Adipocyte (in vitro differentiated cells): ENCODE measurements at places on chromosomes 3 and 15.

DNA sequence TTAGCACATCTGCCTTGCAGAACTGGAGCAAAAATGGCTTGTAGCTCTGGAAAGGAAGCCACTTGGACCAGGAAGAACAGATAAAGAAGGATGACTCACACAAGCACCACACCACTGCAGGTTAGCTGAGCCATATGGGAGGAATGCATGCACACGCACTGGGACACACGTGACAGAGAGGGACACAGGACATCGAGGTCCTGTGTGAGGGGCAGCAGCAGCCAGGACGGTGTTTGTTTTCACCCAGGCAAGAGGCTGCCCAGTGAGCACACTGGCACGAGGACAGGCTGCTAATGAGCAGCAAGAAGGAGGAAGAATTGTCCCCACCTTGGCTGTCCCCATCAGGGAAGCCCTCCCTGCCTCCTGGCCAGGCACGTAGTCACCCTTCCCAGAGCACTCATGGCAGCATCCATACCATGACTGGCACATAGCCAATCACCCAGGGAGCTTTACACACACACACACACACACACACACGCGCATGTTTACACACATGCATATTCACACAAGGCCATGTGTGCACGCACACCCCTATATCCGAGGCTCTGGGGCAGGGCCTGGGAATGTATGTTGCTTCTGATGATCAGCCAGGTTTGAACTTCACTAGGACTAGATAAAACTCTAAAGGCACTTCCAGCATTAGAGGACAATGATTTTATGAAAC is 24.0 kb upstream of the SPTBN5 start:
- peak; percentile 29 for DNase-seq

DNA sequence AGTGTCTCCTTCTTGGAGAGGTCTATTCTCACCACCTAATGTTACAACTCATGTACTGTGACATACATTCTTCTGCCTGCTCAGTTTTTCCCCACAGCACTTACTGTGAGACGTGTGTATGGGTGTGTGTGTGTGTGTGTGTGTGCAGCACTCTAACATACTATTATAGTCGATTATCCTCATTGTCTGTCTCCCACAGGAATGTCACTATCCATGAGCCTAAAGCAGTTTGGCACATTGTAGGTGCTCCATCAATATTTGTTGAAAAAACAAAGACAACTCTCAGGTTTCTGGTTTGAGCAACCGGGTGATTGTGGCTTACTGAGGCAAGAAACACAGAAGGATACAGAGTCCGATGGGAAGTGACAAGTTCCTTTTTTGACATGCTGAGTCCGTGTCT is 8.6 kb upstream of the ZNF148 start:
- no peak for DNase-seq

DNA sequence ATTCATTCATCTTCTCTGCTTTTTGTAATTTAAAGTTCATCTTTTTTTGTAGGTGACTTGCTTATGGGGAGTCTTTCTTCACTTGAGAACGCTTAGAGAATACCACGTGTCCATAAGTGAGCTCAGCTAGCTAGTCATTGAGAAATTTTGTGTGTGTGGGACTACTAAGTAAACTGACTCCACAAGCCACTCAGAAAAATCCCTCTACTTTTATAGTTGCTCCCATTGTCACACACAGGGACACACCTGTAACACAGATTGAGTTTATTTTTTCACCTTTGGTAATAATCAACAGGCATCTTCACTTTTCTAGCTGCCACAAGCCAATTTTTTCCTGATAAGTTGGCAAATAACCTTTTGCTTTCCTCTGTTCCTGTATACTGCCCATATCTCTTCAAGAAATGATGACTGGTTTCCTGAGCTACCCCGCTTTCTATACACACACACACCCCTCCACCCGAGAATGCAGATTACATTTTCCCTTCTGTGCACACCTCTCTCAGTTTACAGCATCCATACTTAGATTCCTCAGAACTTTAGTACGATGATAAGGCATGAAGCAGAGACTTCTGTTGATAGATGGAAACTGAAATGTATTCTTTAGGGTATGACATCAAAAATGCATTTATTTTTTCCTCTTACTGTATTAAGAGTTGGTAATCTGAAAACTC is 4.6 kb downstream of the TSC22D2 start:
- peak; percentile 85 for DNase-seq

GRCh38 chr15:74374648-74375302 is 7.3 kb upstream of the CYP11A1 start:
- no peak for DNase-seq

DNA sequence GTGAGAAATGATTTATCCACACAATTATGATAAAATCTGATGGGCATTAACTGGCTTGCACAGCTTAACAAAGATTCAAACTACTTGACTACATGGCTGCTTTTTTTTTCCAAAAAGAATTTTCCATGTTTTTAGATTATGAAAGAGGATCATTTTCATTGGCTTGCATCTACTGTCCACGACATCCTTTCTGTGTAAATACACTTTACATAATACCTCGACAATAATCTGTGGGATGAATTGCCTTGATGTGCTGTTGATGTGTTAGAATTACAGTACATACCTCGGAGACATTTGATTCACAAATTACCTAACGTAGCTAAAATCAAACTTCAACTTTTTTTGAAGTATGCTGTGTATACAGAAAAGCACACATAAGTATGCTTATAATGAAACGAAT is 104.4 kb downstream of the PPP2R3A start:
- peak; percentile 28 for DNase-seq

DNA sequence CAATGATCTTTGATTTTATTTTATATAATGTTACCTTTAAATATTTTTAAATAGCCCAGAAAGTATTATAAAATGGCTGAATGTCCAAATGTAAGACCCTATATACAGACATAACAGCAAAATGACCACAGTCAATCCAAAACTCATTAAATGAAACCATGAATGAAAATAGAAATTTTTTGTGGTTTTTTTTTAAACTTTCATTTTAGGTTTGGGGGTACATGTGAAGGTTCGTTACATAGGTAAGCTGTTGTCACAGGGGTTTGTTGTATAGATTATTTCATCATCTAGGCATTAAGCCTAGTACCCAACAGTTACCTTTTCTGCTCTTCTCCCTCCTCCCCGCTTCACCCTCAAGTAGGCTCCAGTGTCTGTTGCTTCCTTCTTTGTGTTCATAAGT is 108.8 kb downstream of the FAIM start:
- DNase-seq, result no peak

GRCh38 chr3:24684506-24685023 is 189.9 kb upstream of the THRB start:
- DNase-seq, result no peak

- peak; percentile 96 for DNase-seq
These were observed 28.5 kb downstream of the BTD start for GRCh38 chr3:15629860-15630597.

- no peak for DNase-seq
These were observed 19.0 kb downstream of the USP13 start for GRCh38 chr3:179671747-179672242.

- no peak for DNase-seq
These were observed 147.3 kb upstream of the TRIM42 start for GRCh38 chr3:140530603-140531002.

DNA sequence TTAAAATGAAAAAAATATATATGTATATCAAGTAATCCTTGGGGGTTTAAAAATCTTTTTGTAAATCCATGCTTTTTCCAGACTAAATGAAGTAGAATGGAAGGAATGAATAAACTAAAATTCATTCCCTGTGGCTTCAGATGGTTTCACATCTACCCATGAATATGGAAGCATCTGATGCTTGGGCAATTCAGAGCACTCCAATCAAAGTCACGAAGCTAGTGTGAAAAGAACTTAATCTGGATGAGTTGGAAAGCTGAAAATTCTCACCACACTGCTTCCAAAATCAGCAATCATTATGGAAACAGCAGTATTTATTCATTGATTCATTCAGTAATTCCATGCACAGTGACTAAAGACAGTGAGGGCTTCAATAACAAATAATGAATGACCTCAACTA is 55.2 kb downstream of the SUMF1 start:
- no peak for DNase-seq

DNA sequence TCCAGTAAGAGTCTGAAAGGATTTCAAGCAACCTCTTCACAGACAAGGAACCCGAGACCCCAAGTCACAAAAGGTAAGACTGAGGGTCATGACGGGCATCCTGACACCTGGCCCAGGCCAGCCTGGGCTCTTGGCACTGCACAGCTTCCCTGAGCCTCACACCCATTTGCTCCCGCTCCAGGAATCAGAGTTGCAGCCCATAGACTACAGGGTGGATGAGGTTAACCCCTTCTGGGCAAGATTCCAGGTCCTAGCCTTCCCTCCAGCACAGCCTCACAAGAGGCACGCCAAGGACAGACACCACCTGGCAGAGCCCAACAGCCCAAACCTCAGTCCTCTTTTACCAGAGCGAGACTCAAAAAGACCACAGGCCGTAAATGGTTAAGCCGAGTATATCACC is 36.2 kb downstream of the RBPMS2 start:
- no peak for DNase-seq

GRCh38 chr15:55700876-55701275 is 42.1 kb downstream of the PRTG start:
- no peak for DNase-seq

GRCh38 chr15:38684440-38685010 is 119.9 kb upstream of the RASGRP1 start:
- no peak for DNase-seq

DNA sequence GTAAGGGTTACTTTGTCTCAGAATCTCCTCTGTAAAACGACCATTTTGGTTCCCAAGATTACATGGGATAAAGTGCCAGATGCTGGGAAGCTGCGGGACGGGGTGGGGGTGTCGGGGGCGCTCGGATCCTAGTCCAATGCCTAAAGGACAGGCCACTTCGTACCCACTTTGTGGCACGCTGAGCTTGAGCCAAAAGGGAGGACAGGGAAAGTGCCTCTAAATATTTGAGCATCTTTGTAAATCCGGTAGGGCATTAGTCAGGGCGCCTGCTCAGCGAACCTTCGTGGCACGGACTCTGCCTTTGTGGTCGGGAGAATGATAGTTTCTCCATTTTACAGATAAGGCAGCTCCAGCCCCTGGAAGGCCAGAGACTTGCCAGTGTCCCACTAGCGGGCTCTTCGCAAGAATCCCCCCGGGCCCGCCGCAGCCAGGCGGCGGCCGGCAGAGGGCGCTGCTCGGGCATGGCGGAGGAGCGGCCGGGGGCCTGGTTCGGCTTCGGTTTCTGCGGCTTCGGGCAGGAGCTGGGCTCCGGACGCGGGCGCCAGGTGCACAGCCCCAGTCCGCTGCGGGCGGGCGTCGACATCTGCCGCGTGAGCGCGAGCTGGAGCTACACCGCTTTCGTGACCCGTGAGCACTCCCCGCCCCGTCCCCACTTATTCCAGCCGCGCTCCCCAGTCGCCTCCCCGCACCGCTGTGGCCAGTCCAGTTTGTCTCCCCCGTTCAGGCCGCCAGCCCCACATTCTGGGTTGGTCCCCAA is 1.8 kb downstream of the RCCD1 start:
- DNase-seq, result peak; percentile 91

DNA sequence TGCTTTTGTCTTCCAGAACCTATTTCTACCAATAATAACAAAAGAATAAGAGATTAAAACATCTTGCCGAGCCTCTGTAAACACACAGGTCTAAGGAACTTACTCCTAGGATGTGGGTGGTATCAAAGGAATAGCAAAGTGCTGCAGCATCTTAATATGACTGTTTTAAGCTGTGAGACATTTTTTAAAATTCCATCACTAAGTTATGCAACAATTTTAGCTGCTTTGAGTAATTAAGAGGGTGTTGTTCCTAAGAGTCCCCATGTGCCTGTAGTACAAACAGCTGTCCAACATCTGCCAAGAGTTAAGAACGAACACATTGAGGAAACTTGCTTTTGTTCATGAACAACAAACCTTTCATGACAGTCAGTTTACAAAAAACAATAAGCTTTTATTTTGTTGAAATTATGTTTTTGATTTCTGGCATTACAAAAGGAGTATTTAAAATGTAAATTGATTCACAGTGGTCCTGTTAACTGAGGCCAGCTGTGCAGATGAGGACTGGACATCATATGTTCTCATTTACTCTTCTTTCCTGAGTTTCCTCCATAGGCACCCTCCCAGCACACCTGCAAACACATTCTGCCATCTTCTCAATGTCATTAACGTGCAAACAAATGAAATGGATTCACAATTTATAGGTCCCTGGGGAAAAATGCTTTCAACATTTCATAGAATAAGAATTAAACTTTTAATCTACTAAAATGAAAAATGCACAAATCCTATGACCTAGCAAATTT is 337.3 kb upstream of the ARHGEF26 start:
- DNase-seq, result peak; percentile 27

- DNase-seq, result no peak
These were observed 105.4 kb downstream of the TLE3 start for GRCh38 chr15:69992348-69992747.

GRCh38 chr15:81160312-81161159 is 26.5 kb downstream of the CFAP161 start:
- peak; percentile 92 for DNase-seq

GRCh38 chr3:5011555-5012256 is 32.5 kb downstream of the BHLHE40 start:
- DNase-seq, result no peak

GRCh38 chr15:90909976-90910375 is 6.9 kb downstream of the MAN2A2 start:
- no peak for DNase-seq

DNA sequence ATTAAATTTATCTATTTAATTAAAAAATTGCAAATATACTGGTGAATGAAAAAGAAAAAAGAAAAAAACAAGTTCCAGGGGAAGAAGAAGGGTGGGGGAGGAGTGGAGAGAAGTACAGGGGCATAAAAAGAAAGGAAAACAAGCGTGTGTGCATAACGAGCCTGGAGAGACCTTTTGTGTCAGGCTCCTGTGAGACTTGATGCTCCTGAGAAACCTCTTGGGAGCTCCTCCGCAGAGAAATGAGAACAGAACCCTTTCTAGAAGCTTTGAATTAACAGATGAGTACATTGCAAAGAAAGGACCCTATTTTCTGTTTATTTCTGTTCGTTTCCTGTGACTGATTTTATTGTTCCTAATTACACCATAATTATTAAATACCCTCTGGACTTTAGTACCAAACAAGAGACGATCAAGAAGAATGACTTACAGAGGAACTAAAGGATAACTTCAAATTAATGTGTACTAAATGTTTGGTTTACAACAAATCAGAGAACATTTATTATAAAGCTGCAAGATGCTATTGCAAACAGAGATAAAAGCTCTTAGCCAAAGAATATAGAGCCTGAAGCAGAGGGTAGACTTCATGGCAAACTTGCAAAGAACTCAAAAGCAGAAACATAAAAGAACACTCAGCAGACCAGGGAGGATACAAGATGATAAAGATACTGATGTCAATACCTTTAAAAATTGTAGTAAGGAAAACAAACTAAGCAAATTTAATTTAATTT is 74.7 kb downstream of the DPPA2 start:
- DNase-seq, result no peak
